Pons (tissue), 1 donor: ENCODE measurements at places on chromosomes 12 and 14.
A peak's percentile ranks its signal among the peaks of the same experiment; 100 is the strongest.

DNA sequence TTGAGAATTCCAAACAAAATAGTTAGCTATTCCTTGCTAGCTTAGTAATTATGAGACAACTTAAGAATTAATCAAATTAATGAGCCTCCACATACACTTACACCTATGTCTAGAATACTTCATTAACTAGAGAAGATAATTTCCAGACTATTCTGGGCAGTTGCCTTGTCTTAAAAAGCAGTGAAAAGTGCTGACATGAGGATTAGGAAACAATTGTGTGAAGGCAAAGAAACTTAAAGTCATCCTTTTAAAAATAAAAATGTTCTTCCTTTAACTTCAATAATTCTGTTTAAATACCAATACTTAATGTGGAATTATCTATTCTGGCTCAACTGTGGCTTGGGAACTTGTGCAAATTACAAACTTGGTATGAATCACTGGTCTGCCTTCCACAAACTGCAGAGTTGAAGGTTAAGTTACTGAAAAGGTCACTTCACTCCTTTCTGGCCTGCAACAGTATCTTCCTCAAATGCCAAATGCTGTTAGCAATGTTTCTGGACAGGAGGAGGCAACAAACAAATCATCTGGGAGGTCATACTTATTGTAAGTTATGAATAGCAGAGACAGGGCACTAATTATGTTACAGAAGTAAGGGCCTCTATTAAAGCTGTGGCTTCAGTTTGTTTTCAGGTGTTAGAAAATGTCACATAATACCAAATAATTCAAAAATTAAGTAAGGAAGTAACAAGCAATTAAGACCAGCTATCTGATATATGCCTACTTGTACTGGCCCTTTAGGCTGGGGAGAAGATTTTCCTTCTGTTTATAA is 19.2 kb downstream of the PPTC7 start:
- no peak for DNase-seq

GRCh38 chr12:53735-54730 is 12.5 kb upstream of the IQSEC3 start:
- DNase-seq, result no peak

- no peak for DNase-seq
Observed at GRCh38 chr14:105944632-105945610, 418.5 kb downstream of the TMEM121 start.

DNA sequence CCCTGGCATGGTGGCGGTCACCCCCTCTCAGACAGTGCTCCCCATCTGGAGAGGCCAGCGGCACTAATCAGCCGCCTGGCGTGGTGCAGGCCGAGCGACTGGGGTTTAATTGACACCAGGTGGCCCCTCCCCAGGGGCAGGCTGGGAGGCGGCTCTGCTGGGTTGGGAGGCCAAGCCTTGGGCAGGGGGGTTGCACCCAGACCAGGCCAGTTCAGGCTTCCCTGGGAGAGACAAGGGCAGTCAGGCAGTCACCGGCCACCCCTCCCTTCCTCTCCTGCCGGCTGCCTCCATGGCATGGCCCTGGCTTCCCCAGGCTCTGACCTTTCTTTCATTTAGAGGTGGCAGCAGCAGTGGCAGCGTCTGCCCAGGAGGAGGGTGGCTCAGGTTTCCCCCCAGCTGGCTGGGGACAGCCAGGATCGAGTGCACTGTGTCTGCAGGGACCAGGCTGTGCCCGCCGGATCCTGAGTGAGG is 78.1 kb upstream of the NOS1 start:
- DNase-seq, result no peak

DNA sequence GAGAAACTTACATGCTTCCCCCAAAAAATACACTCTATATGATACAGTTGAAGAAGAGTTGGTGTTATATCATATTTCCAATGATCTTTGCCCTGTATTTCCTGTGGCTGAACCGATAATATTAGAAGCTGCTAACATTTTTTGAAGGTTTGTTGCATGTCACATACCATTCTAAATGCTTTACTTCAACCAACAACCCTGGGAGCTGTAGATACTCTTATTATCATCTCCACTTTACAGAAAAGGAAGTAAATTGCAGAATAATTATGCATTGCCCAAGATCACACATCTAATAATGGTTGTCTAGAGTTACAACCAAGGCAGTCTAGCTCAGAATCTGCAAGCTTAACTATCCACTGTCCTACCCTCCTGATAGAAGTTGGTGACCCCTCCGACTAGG is 182.8 kb downstream of the NUAK1 start:
- DNase-seq, result no peak

DNA sequence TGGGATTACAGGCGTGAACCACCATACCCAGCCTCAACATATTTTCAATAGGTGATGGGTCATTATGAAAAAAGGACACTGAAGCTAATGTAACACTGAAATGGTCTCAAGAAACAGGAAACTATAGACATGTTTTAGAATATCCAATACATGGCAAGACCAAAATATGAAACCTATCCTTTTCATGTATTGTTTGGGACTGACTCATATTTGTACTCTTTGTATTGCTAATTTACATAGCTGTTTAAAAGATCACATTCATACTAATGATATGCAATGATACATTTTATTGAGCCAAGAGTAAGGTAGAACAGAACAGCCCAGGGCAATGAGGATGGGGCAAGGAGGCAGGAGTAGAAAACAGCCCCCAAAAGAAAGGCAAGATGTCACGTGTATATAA is 32.6 kb downstream of the RESF1 start:
- no peak for DNase-seq

- DNase-seq, result no peak
Observed at GRCh38 chr14:33393231-33393894, 454.7 kb downstream of the NPAS3 start.

DNA sequence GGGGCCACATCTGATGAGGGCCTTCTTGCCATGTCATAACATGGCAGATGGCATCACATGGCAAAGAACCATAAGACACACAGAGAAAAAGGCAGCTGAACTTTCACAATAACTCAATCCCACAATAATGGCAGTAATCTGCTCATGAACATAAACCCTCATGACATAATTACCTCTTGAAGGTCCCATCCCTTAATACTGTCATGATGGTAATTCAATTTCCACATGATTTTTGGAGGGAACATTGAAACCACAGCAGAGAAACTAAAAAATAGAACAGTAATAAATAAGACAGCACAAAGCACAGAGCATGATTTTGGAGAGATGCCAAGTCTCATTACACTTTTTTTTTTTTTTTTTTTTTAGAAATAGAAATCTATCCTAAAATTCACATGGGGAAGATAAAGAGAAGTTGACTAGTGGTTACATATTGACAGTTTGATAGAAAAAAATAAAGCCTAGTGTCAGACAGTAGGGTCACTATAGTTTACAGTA is 61.8 kb upstream of the ATF7IP start:
- no peak for DNase-seq

DNA sequence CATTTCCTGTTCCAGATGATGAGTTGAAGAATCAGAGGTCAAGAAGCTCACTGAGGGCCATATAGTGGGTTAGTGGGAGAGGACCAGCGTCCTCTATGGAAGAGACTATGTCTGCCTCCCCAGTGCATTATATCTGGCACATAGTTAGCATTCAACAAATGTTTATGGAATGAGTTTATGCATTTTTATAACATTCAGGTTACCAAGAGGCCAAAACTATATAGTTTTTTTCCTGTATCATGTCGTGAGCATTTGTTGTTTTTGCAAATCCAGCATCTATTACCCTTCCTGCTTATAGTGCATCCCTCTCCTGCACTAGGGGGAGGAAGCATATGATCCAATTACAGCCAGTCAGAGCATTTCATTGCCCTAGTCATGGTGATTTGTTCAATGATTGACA is 60.6 kb downstream of the SUDS3 start:
- DNase-seq, result no peak

DNA sequence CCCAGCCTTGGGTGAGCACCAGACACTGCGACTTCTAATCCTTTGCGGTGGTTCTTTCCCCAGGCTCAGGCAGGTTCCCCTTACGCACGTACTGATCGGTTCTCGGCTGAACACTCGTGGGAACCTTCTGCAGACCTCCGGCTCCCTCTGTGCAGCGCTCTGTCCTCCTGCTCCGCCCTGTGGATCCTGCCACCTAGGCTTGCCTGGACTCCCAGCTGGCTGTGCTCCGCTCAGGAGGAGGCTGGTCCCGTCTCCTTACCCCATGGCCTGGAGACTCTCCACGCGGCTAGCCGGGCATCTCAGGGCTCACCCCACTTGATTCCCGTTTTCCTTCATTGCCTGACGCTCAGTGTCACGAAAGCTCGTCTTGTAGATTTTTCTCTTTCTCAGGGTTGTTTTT is 34.7 kb downstream of the TNFAIP2 start:
- DNase-seq, result no peak

DNA sequence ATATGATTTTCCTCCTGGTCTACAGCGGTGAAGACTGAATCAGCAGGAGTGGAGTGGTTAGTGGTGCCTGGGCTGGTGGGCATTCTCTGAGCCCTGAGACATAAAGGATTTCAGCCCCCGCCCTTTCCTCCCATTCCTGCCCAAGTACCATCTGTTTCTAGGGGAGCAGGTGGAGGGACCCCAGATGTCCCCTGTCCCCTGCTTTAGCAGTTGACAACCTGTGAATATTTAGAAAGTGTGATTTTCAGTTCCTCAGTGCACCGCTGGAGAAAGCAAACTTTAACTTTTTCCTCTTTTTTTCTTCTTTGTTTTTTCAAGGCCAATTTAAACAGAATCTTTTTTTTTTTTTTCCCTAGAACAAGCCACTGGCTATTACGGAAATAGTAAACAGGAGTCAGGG is 163.8 kb upstream of the MYL2 start:
- DNase-seq, result no peak

GRCh38 chr12:132154341-132154761 is 10.1 kb downstream of the NOC4L start:
- DNase-seq, result no peak

GRCh38 chr12:14982562-14982961 is 9.7 kb downstream of the PDE6H start:
- DNase-seq, result no peak

DNA sequence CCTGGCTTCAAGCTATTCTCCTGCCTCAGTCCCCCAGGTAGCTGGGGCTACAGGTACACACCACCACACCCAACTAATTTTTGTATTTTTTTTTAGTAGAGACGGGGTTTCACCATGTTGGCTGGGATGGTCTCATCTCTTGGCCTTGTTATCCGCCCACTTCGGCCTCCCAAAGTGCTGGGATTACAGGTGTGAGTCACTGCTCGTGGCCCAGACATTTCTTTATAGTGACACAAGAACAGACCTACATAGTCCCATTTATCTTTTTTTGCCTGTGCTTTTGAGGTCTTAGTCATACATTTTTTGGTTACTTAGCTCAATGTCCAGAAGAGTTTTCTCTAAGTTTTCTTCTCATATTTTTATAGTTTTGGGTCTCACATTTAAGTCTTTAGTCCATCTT is 247.4 kb downstream of the SYT10 start:
- DNase-seq, result no peak

DNA sequence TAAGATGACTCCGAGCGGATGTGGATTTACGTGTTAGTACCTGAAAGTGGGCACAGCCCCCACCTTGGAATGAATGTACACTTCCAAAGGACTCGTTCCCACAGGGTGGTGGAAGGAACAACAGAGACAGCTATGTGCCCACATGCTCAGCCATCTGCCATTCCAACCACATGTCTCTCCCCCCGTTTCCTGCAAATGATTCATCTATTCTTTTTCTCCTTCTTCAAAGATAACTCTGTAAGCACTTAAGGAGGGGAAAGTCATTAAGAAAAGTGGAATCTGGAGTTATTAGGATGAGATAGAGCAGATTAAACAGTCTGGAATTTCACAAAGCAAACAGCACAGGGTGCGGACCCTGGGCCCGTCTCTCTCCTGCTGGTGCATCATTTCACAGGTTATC is 18.5 kb upstream of the DUSP6 start:
- peak; percentile 15 for DNase-seq

DNA sequence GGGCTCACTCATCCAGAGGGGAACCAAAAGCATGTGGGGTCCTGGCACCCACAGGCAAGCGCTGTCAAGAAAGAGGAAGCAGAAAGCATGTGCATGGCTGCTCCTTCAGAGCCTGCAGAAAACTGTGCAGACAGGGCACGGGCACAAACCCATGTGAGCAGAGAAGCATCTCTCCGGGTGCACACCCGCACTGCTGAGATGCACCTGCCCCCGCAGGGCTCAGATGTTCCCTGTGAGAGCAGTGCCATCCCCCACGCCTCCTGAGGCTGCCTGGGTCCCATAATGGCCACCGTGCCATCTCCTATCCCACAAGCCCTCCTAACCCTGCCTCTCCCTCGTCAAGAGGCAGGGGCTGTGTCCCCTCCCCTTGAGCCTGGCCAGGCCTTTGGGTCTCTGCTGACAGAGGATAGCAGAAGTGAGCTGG is 32.3 kb upstream of the INF2 start:
- DNase-seq, result peak; percentile 71

DNA sequence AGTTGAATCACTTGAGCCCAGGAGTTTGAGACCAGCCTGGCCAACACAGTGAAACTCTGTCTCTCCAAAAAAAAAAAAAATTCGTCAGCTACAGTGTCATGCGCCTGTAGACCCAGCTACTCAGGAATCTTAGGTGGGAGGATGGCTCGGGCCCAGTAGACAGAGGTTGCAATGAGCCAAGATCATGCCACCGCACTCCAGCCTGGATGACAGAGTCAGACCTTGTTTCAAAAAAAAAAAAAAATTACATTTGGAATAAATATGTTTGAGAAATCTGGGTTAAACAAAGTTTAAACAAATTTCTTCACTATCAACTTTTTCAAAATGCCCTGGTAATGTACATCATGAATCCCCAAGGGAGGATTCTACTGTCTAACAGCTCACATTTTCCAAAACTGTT is 187.0 kb upstream of the RASSF8 start:
- no peak for DNase-seq

- no peak for DNase-seq
Observed at GRCh38 chr14:23568021-23568599, 519 bp upstream of the AP1G2 start.

- no peak for DNase-seq
Observed at GRCh38 chr14:48792376-48793024, 793.7 kb downstream of the RPS29 start.

DNA sequence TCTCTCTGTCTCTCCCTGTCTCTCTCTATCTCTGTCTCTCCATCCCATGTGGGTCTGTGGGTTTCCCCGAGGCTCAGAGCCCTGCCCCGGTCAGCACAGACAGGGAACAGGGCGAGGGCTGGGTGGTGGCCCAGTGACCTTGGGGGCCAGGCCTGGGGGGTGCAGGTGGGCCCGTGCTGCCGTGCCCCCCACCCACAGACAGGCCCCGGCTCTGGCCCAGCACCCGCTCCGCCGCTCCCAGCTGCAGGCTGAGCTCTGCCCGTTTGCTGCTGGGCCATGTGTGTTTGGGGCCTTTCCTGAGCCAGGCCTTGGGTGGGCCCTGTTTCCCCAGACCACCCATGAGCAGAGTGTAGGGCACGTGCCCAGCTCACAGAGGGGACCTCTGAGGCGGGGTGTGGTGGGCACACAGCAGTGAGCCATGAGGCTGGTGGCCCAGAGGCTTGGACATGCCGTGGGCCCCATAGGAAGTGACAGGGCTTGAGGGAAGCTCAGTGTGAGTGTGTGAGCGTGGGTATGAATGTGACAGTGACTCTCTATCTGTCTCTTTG is 51.0 kb downstream of the TMEM121 start:
- DNase-seq, result no peak

GRCh38 chr12:110690127-110690430 is 1.2 kb upstream of the HVCN1 start:
- no peak for DNase-seq
